Bone marrow (tissue), 2 donors: ENCODE measurements at places on chromosomes 12 and 14.

- DNase-seq = no peak
Measured at GRCh38 chr12:118290130-118290529, 82.6 kb downstream of the TAOK3 start.

DNA sequence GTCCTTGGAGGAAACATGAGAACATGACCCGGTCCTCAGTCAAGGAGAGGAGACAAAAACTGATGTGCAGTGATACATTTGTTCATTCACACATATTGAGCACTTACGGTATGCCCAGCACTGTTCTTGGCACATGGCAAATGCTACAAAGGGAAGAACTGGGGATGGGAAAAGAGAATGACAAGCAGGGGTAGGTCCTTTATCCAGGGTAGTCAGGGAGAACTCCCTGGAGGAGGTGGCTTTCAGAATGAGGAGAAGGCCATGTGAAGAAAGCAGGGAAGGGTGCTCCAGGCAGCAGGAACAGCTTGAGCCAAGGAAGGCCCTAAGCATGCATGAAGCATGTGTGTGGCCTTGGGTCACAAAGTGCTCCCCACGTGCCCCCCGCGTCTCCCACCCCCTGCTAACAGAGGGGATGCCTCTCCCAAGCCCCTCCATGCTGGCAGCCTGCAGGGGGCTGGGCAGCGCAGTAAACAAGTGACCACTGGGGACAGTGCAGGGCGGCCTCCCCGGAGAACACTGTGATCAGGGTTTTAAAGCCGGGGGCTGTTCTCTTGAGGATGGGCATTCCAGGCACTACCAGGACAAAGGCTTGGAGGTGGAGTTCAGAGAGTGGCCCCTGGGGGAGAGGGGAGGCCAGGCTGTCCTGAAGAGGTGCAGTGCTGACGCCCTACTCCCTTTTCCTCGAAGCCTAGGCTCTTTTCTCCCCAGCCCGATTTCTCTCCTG, 71.0 kb downstream of the PHETA1 start:
- DNase-seq = no peak

DNA sequence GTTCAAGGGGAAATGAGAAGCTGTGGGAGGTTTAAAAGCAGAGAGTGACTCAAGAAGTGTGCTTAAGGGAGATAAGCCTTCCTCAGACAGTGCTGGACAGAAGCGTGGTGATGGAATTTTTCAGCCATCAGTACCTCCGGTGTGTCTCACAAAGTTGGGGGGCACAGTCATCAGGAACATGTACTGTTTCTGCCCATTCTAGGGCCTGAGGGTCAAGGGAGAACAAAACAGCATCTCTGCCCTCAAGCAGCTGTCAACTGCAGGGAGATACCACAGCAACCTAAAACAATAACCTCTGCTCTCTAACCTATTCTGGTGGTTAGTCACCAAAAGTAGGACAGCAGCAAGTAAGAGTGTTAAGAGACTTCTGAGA, 2.0 kb upstream of the STON2 start:
- no peak for DNase-seq

DNA sequence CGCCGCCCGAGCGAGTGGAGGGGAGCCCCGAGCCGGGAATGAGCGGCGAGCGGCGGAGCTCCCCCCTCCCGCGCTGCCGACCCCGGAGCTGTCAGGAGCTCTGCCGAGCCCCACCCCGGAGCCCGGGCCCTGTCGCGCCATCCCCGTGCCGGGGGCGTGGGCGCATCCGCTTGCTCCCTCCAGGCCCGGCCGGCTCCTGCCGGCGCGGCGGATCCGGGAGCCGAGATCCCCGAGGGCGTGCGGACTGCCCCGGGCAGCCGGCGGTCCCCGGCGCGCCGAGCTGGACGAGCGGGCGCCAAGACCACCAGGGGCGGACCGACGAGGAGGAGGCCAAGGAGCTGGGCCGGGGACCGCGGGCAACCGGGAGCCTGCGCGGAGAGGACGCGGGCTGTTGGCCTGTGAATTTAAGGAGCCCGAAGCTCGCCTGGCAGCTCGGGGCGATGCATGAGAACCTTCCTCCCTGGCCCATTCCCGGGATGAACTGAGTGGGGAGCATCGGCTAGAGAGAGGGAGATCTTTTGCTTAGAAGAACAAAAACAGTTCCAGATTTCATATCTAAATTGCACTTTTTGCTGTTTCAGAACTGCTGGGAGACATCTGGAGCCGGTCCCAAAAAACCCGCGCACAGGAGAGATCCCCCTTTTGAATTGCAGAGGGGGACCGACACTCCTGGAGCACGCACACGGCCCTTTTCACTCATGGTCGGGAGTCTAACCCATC, 2.0 kb downstream of the PTHLH start:
- DNase-seq = no peak
